ENCODE measurements at places on chromosomes 6 and 20.

DNA sequence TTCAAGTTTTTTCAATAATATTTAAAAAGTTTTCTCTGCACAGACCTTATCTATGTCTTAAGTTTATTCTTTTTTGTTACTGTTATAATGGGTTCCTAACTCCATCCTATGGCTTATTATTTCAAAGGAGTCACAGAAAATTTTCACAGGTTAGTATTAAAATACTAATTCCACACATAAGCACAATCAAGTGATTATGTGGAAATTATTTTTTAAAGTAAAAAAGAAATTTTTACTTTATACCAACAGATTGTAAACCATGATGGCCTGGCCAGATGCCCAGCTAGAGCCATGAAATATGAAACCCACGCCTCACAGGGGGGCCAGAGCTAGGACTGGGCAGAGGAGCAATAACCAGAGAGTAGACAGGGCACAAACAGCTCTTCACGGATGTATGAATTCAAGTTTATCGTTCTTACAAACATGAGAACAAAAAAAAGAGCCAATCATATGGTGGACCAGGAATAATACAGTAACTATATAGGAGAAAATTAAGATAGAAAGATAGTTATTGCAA is 34.0 kb downstream of the NUDT3 start:
- DNase-seq, result no peak

- no peak for DNase-seq
Observed at GRCh38 chr6:42295677-42296076, 78.0 kb upstream of the MRPS10 start.

DNA sequence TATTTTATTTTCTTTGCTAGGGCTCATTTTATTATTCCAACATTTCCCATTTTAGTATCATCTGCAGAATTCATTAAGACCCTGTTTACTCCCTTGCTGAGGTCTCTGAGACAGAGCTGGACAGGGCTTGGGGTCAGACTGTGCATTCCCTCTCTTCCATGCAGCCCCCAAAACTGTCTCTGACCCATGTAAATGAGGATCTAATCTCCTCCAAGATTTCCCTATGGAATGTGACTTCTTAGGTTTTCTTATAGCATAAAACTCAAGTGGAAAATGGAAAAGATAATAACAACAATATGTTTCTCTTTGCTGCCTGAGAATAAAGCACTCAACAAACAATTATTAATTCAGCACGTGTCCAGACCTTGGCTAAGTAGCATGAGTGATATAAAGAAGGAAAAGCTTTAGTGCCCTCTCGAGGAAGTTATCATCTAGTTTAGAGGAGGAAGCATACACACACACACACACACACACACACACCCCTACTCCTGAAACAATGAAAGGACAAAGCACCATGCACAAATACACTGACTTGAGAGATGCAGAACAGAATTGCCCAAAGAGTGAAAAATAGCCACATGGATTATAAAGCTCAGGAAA is 815.5 kb downstream of the BCKDHB start:
- no peak for DNase-seq

DNA sequence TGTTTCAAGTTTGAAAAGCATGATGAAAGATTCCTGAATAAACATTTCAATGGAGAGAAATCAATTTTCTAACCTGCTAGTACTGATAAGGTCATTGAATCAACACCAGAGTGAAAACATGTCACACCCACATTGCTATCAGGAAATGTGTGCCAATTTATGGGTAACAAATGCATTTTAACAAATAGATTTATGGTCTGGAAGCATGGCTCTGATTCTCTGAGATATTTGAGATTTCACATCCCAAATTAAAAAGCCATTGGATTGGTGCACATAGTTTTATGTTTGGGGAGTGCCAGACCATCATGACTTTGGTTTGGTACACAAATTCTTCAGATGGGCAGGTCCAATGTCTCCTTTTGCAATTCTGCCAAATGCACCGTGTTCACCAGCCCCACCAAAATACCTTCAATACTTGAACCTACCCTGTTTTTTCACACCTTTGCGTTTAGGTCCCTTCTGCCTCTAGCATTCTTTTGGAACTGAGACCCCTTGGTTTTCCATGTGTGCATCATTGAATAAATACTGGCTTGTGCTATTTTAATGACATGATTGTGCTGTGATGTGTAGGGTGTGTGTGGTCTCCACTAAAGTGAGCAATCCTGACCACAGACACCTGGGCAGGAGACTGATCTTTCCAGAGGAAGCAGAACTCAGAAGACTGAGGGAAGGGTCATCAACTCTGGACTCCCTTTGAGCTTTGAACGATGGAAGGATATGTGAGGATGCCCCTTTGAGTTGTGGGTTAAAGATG is 20.4 kb downstream of the IL20RA start:
- DNase-seq, result no peak

DNA sequence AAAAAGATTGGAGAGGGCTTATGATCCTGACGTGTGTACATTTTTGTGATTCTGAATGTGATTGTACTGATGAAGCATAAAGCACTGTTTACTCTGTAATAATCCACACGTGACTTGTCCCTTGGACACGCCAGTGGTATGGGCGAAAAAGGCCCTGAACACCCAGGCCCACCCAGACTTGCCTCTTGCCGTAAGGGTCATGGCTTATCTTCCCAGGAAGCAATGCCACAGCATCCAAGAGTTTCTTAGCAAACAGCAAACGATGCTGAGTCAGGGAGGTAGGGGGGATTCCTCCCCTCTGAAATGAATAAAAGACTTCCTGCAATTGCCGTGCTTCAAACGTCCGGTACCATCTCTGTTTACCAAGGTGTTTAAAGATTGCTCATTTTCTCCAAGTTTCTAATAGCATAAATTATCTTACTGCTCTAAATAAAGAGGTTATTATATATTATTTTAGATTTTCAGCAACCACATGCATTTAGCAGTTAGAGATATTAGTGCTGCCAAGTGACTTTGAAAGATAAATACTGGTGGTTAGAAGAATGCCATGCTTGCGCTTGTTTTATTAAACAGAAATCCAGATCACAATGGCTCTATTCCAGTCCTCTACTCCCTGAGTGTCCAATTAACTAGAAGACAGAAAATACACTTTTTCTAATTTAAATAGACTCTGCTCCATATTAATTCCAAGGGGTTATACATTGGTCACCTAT is 212.8 kb upstream of the CST7 start:
- no peak for DNase-seq

DNA sequence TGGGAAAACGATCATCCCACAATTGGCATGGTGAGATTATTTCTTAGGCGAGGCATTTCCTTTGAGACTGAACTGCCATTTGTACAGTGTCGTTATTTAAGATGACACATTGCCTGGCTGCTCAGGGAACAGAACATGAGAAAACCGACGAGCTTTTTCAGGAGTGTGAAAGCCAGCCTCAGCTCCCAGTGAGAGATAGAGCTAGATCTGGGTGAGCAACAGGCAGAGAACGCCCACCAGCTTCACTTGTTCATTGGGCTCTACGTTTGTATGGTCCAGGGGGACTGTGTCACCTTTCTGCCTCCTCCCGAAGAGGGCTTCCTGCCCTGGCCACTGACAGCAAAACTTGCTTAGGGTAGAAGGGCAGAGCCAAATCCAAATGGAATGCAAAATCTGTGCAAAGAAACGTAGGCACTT is 378.1 kb downstream of the RNGTT start:
- no peak for DNase-seq

- no peak for DNase-seq
Observed at GRCh38 chr6:161618831-161619454, 345.1 kb upstream of the AGPAT4 start.

DNA sequence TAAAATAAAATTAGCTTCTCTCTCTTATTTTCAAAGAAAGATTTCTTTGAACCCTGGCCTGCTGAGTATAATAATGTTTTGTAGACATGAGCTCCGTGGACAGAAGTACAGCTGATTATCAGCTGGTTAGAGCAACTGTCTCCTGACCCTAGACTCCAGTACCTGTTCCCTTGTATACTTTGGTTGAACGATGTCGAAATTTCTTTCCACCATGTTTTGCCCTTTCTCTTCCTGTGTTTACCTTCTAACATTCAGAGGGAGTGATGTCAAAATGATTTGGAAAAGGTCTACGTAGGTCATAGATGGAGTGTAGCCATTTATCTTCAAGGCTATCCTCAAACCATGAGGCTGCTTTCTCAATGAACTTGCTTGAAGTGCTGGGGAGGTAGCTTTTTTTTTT is 16.8 kb upstream of the ADTRP start:
- DNase-seq, result no peak

- no peak for DNase-seq
Observed at GRCh38 chr20:40414843-40415615, 274.0 kb downstream of the MAFB start.

DNA sequence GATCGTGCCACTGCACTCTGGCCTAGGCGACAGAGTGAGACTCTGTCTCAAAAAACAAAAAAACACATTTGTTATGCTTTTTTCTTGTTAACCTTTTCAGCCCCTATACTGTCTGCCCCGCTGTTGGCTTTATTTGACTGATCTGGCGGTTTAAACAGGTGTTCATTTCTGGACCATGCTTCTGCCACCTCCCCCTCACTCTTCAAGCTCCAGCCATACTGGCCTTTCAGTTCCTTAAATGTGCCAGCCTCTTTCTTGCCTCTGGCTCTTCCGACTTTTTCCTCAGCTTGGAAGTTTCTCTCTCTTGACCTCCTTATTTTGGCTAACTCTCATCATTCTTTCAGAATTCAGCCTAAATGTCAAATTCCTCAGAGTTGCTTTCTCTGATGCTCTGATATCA is 35.2 kb upstream of the TXLNB start:
- DNase-seq, result no peak

DNA sequence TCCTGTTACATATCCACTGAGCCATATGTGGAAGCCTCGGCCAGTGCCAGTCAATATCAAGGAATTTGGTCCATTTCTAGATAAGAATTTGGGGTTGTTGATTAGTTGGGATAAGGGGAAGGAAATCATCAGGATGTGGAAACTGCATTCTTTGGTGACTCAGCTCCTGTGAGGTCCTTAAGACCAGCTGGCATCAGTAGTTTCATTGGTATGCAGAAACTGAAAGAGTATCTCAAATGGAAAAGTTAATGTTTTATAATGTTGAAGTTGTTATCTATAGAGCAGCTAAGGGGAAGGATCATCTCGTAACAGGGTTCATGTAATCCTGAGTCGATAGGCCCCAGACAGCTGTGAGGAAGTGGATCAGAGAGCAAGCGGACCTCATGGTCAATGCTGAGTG is 87.9 kb upstream of the PRND start:
- DNase-seq, result no peak
